HuH-7.5 (cell line): ENCODE measurements at places on chromosomes 1 and 21.

- DNase-seq: no peak
Measured at GRCh38 chr21:44495611-44496563, 40.6 kb downstream of the LRRC3 start.

- DNase-seq: no peak
Measured at GRCh38 chr1:36118447-36119204, 6.4 kb downstream of the COL8A2 start.

DNA sequence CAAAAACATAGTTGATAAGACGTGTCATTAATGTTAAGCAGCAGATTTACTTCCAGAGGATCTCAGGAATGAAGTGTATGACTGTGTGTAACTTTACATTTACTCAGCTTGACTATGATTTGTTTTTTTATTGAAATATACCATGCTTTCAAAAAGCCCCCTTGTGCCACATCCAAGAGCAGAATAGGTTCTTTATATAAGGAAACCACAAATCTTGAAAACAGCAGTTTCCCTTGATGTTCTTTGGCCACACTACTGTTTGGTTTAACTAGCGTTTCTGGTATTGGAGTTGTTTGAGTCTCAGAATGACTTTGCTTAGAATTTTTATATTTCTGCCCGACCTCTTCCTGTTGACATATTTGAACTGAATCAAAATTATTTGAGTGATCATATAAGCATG lies 25.0 kb downstream of the LRRC8C start:
- DNase-seq: no peak

DNA sequence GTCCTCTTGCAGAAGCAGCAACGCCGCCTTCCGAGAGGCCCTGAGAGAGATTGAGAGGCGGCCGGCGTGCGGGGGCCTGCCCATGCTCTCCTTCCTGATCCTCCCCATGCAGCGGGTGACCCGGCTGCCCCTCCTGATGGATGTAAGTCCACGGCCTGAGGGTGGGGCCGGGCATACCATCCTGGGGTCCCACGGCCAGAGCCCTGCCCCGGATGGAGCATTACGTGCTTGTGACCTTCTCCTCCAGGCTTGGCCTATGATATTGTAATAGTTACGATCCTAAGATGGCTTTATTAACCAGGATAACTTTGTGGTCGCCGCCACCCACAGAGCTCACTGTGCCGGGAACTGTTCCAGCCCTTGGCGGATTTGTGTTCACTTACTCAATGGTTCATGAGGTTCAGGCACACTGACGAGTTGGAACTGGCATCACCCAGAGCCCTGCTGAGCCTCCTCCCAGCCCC lies 18.9 kb downstream of the ARHGEF16 start:
- DNase-seq: no peak

- no peak for DNase-seq
Measured at GRCh38 chr1:214511639-214511998, 39.8 kb downstream of the PTPN14 start.

DNA sequence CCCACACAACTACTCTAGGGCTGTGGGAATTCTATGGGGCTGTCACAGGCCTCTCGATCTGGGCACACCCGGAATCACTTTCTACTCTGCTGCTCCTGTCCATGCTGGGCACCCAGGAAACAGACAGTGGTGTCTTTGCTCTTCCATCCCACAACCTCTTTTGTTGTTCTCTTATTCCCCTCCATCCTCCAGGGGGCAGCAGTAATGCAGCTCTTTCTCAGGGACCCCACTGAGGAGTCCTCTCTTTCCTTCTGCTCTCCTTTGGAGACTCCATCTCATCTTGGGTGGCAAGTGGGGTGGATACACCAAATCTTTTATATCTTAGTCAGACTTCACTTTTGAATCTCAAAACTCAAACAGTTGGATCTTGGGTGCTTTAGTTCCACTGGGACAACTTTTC lies 206.3 kb downstream of the HS2ST1 start:
- DNase-seq: no peak

GRCh38 chr1:211925016-211925415 lies 94.5 kb upstream of the LPGAT1 start:
- DNase-seq: no peak

GRCh38 chr1:35030338-35030737 lies 1.4 kb downstream of the ZMYM6 start:
- no peak for DNase-seq

DNA sequence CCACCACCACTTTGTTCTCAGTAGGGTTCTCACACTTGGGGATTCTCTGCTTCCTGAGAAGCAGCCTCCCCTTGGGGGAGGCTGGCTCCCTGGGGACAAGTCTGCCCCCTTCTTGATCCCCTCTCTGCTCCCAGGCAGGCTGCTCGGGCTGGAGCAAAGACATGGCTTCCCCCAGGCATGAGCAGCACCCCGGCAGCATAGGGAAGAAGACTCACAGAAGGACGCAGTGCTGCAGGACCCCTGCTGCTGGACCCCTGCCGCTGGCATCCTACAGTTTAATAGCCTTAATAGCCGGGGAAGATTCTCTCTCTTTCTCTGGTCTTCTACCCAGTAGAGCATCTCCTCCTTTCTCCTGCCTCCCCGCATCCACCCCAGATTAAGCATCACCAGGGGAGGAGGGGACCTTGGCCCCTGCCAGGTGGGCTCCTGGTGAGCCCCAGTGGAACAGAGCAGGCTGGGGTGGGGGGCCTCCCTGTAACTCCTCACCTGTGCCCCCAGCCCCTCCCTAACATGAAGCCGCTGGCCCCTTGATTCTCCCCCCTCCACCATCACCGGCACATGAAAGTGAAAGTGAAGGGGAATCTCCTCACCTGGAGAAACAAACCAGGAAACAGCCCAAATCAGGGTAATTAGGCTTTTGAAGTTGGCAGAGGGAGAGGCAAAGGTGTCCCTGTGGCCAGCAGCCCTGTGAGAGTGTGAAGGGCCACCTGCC lies 2.5 kb downstream of the WNT3A start:
- DNase-seq: no peak

- DNase-seq: no peak
Measured at GRCh38 chr1:183778568-183779433, 26.1 kb upstream of the RGL1 start.

- no peak for DNase-seq
Measured at GRCh38 chr1:90176530-90176929, 181.6 kb downstream of the ZNF326 start.

DNA sequence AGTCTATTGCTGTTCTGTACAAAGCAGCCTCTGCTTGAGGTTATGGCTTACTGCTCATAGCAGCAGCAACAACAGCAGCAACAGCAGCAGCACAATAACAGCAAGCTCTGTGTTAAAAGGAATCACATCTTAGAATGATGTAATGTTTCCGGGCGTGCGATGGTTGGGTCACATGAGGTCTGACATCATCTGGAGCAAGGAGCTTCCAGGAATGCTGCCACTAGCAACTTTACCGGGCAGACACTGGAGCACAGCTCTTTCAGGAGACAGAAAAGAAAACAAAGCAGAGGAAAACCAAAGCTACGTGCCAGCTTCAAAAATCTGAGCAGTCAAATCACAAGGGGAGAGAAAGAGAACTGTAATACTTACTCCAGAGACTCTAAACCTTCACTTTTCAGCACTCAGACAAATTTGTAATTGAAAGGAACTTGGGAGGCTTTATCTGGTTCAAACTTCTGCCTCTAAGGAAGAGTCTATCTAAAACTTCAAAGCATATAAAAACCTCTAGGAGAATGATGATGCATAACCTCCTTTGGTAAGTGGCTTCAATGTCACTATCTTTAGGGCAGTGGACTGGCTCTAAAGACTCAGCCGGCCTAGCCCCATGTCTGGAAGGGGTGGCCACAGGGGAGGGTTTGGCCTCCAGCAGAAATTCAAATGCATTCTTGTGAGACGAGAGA lies 28.3 kb upstream of the RAB3GAP2 start:
- DNase-seq: no peak

DNA sequence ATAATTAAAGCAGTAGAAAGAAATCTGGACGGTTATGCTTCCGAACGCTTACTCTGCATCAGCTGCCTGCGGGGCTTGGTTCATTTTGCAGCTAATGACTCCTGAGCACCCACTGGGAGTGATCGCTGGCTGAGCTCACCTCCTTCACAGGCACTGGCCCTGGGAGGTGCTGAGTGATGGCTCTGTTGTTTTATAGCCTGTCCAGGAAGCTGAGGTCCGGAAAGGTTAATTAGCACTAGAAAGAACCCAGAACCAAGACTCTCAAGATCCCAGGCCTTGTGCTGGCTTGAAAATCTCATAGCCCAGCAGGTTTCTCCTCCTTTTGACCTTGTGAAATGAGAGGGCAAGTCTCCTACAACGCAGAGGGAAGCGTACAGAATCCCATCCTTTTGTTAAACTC lies 226.2 kb downstream of the AJAP1 start:
- DNase-seq: no peak

GRCh38 chr1:227068883-227069282 lies 128.8 kb downstream of the COQ8A start:
- no peak for DNase-seq

GRCh38 chr1:246181241-246181640 lies 325.8 kb downstream of the SMYD3 start:
- no peak for DNase-seq

DNA sequence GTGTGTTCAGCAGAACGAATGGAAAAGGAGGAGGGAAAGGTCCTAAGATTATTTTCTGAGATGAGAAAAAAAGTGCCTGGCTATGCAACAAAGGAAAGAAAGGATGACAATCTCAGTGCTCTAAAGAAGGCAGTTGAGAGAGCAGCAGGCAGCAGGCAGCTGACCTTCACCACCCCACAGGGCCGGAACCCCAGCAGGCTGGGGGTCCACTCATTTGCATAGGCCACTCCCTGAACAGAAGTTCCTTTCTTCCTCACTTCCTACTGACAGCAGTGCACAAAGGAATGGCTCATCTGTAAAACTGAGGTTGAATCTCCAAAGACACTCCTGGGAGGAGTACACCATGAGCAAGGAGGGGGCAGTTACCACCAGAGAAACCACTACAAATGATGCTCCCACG lies 41.4 kb upstream of the TNR start:
- no peak for DNase-seq

GRCh38 chr1:26690576-26691031 lies 5.2 kb upstream of the ARID1A start:
- no peak for DNase-seq

- DNase-seq: no peak
Measured at GRCh38 chr21:26850116-26850643, 5.0 kb upstream of the ADAMTS1 start.

- DNase-seq: no peak
Measured at GRCh38 chr1:222843469-222844410, 28.9 kb downstream of the DISP1 start.

DNA sequence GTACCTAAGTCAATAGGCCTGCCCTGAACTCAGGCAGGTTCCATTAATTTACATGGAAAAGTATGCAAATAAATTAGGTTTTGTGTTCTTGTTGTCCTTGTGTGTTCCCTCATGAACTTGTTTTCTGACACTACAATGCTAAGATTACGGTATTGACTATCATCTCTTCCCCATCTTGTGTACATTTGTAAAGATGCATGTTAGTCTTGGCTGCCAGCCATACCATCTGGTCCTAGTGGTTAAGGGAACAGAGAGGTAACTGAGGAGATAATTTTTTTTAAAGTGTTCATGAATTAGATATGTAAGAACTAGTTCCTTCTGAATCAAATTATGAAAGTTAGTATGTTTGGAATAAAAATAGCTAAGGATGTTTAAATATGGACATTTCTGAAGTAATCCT lies 167.6 kb upstream of the ADAMTS5 start:
- DNase-seq: no peak

DNA sequence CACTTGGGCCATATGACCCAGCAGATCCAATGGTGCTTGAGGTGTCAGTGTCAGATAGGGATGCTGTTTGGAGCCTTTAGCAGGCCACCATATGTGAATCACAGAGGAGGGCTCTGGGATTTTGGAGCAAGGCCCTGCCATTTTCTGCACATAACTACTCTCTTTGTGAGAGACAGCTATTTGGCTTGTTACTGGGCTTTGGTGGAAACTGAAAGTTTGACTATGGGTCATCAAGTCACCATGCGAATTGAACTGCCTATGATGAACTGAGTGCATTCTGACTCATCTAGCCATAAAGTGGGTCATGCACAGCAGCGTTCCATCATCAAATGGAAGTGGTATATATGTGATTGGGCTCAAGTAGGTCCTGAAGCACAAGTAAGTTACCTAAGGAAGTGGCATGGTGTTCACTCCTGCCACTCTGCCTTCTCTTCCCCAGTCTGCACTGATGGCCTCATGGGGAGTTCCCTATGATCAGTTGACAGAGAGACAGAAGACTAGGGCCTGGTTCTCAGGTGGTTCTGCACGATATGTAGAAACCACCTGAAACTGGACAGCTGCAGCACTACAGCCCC lies 447.3 kb downstream of the AGBL4 start:
- no peak for DNase-seq

- DNase-seq: no peak
Measured at GRCh38 chr1:57353654-57354053, 70.2 kb downstream of the DAB1 start.

GRCh38 chr1:195866781-195867222 lies 741.4 kb downstream of the KCNT2 start:
- no peak for DNase-seq

GRCh38 chr21:42672699-42673458 lies 19.5 kb downstream of the PDE9A start:
- DNase-seq: no peak

GRCh38 chr1:6497867-6498575 lies 6.6 kb upstream of the PLEKHG5 start:
- DNase-seq: no peak
